ACHN (cell line): ENCODE measurements at places on chromosomes 2 and 18.
A peak's percentile ranks its signal among the peaks of the same experiment; 100 is the strongest.

- DNase-seq, result peak; percentile 76
Measured at GRCh38 chr2:41836948-41837347, 210.9 kb upstream of the PKDCC start.

DNA sequence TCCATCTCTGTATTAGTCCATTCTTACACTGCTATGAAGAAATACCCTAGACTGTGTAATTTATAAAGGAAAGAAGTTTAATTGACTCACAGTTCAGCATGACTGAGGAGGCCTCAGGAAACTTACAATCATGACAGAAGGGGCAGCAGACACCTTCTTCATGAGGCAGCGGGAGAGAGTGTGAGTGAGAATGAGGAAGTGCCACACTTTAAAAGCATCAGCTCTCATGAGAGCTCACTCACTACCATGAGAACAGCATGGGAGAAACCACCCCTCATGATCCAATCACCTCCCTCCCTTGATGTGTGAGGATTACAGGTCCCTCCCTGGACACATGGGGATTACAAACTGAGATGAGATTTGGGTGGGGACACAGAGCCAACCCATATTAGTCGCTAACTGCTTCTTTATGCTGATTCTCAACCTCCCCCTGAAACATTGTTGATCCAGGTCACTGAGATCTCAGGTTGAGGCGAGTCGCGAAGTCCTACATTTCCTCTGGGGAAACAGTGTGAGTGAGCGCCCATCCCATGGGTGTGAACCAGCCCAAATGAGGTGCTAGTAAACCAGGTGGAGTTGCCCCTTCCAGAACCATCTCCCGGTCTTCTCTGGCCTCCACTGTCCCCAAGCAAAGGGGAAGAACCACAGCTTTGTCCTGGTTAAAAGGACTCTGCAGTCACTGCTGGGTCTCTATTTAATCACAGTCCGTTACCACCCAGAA is 123.8 kb downstream of the CAPN13 start:
- DNase-seq, result no peak

GRCh38 chr18:8439055-8439454 is 170.2 kb upstream of the RAB12 start:
- no peak for DNase-seq

GRCh38 chr18:50297621-50298442 is 10.3 kb upstream of the CXXC1 start:
- peak; percentile 63 for DNase-seq
